T-helper 17 cell (primary cell): ENCODE measurements at places on chromosomes 3 and 15. TPM values are rescaled to one million over a fixed set of nuclear protein-coding genes. Genes with fewer than 3 reads are reported as not detected.
A peak's percentile ranks its signal among the peaks of the same experiment; 100 is the strongest.

Gene CACNA2D2
- 2.2 TPM for total RNA-seq

Gene ISLR2
- total RNA-seq: not detected

Gene ALG1L2
- total RNA-seq: 1.0 TPM

Gene RBPMS2
- 0.52 TPM for total RNA-seq

Gene ZNF639
- total RNA-seq: 68.9 TPM

Gene ZIC1
- not detected for total RNA-seq

Gene C15orf62
- 0.89 TPM for total RNA-seq

Gene MEX3B
- 0.87 TPM for total RNA-seq

Gene GPR62
- not detected for total RNA-seq

Gene TRIM42
- total RNA-seq: not detected

Gene SIDT1
- 53.8 TPM for total RNA-seq

Gene TMCO5A
- not detected for total RNA-seq

Gene SI
- not detected for total RNA-seq

Gene ZNF445
- 9.7 TPM for total RNA-seq

- peaks cover 8% of the 10 kb centered on the region for H3K36me3 ChIP-seq
- H3K27ac ChIP-seq: no peak overlapping the region
- DNase-seq: no peak
- H3K4me1 ChIP-seq: peaks cover 6% of the 10 kb centered on the region
- H3K27me3 ChIP-seq: no peaks in the 10 kb centered on the region
Observed at GRCh38 chr15:68154923-68155559, 50.1 kb downstream of the CALML4 start.

DNA sequence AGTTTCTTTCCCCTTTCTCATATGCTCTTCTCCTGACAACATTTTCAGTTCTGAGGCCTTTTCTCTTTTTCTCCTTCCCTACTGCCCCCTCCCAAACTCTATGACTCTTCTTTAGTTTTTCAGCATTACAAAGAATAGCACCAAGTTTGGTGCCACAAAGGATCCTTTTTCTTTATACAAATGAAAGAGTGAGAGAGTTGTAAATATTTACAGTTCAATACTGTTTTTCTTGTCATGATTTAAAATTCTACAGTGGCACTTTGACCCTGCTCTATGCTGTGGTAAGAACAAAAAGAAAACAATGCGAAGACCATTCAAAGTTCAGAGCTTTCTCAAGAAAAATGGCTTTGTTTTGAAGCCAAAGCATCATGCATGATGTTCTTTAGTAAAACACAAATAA, 667.9 kb upstream of the SGO1 start:
- H3K36me3 ChIP-seq: no peaks in the 10 kb centered on the region
- DNase-seq: no peak
- H3K4me1 ChIP-seq: no peaks in the 10 kb centered on the region

GRCh38 chr3:188948281-188948996, 223.3 kb upstream of the TPRG1 start:
- peaks cover 6% of the 10 kb centered on the region for H3K36me3 ChIP-seq
- H3K27me3 ChIP-seq: peaks cover 27% of the 10 kb centered on the region
- no peak overlapping the region for H3K27ac ChIP-seq
- no peak overlapping the region for H3K4me3 ChIP-seq
- peaks cover 9% of the 10 kb centered on the region for H3K4me1 ChIP-seq

DNA sequence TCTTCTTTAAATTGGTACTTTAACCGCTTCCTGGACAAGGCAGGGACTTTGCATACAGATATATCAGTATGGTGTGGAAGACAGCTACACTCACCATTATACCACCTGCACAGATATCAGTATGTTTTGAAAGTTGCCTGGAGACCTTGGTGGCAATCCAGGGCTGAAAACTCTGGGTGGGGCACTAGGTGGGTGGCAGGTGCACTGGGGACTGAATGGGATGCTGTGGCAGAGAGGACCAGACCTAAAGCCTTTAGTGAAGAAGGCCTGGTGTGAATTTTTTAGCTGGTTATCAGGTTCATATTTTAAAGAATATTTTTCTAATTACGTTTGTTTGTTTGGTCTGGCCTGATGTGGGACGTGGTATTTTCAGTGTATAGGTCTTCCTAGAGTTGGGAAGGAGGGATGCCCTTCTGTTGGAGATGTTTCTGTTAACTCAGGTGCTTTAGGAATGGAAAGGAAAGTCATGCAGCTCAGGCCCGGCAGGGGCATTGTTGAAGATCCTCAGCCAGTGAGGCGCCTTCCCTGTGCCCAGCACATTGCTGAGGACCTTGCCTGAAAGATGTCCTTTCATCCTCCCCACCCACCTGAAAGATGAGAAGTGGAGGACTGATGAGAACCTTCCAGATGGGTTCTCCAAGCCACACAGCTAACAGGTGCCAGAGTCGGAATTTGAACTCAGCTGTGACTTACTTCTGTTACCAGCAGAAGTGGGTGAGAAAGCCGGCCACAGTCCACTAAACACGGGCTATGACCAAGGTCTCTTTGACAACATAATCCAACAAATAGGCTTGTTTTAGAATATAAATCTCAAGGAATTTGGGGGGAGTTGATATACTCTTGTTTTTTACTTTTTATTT, 77.3 kb downstream of the APBA2 start:
- no peak overlapping the region for H3K27ac ChIP-seq
- DNase-seq: no peak
- no peaks in the 10 kb centered on the region for H3K36me3 ChIP-seq
- H3K4me1 ChIP-seq: peaks cover 21% of the 10 kb centered on the region

DNA sequence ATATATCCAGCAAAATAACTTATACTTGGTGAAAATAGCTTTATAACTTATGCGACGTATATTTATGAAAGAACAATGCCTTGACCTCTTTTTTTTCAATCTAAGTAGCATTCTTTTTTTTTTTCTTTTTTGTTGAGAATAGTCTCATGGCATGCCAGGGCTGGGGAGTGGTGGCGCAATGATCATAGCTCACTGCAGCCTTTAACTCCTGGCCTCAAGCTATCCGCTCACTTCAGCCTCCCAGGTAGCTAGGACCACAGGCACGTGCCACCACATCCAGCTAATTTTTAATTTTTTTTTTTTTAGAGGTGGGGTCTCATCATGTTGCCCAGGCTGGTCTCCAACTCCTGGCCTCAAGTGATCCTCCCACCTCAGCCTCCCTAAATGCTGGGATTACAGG, 43.5 kb downstream of the RAB8B start:
- H3K27ac ChIP-seq: peak overlapping the region; percentile 90
- no peak overlapping the region for H3K4me3 ChIP-seq
- peaks cover under 1% of the 10 kb centered on the region for H3K36me3 ChIP-seq
- H3K4me1 ChIP-seq: peaks cover 43% of the 10 kb centered on the region

DNA sequence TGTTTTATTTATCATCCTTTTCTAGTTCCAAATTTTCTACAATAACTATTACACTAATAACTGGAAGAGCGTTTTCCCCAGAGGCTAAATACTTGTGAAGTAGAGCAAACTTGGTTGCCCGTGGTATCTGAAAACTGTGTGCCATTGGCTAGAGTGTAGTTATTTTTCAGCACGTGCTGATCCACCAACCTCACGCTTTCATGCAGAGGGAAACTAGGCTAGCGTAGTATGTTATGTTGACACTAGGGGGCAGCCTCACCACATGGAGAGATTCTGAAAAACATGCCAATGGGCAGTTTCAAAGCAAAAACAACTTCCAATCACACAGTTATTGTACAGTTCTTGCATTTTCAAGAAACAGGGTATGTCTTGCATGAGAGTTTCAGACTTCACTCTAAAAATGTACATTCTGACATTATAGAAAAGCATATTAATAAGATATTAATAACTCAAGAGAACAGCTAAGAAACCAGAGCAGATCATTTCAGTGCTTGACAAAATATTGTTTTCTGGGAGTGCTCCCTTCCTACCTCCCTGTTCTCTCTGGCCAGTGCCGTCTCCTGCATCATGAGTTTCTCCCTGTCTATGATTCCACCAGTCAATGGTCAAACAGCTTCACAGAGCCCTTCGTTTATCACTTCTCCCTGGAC, 39.7 kb downstream of the SPATA12 start:
- H3K4me3 ChIP-seq: no peak overlapping the region
- H3K27me3 ChIP-seq: peaks cover 10% of the 10 kb centered on the region
- H3K4me1 ChIP-seq: peaks cover 5% of the 10 kb centered on the region

DNA sequence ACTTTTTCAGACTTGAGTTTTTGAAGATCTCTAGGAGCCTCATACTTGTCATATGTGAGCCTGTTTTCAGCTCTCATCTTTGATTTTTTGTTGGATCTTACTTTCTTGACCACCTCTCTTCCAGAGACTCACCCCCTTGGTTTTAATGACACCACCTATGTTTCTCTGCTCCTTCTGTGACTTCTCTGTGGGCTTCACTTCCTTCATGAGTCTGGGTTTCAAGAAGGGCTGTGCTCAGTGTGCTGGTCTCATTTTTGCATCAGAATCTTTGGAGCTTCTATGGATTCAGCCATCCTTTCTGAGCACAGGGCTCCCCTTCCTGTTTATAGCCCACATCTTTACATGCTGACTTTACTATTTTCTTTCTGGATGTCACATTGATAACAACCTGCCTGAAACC, 17.7 kb downstream of the PPM1L start:
- H3K4me1 ChIP-seq: peaks cover 7% of the 10 kb centered on the region
- no peak for DNase-seq
- H3K4me3 ChIP-seq: no peak overlapping the region
- no peaks in the 10 kb centered on the region for H3K36me3 ChIP-seq
- no peak overlapping the region for H3K27ac ChIP-seq
- H3K27me3 ChIP-seq: peaks cover 4% of the 10 kb centered on the region

DNA sequence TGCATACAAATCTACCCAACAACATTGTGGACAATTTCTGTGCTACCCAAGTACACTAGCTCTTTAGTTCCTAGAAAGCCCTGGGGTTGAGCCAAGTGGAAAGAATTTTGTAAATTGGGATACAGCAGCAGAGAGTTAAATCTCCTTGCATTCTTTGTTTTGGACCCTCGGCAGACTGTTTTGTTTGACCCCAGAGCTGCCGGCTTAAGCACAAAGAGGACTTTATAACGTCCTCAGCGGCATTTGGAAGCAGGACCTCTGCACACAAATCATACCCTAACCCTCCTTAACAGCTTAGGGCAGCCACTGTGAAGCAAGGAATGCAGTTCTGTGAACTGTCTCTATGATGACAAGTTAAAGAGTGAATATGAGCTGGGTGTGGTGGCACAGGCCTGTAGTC, 415.3 kb downstream of the CNTN4 start:
- no peak overlapping the region for H3K27ac ChIP-seq
- peaks cover 25% of the 10 kb centered on the region for H3K27me3 ChIP-seq
- no peaks in the 10 kb centered on the region for H3K36me3 ChIP-seq
- DNase-seq: no peak
- H3K4me3 ChIP-seq: no peak overlapping the region

GRCh38 chr3:142574665-142575064, 3.9 kb downstream of the ATR start:
- no peaks in the 10 kb centered on the region for H3K27me3 ChIP-seq
- peak overlapping the region; percentile 60 for H3K27ac ChIP-seq
- H3K4me3 ChIP-seq: no peak overlapping the region
- DNase-seq: no peak
- peaks cover 39% of the 10 kb centered on the region for H3K4me1 ChIP-seq

- no peak overlapping the region for H3K27ac ChIP-seq
- H3K36me3 ChIP-seq: no peaks in the 10 kb centered on the region
- H3K4me3 ChIP-seq: no peak overlapping the region
- DNase-seq: no peak
- no peaks in the 10 kb centered on the region for H3K27me3 ChIP-seq
Observed at GRCh38 chr15:33198541-33198940, 4.0 kb upstream of the FMN1 start.

DNA sequence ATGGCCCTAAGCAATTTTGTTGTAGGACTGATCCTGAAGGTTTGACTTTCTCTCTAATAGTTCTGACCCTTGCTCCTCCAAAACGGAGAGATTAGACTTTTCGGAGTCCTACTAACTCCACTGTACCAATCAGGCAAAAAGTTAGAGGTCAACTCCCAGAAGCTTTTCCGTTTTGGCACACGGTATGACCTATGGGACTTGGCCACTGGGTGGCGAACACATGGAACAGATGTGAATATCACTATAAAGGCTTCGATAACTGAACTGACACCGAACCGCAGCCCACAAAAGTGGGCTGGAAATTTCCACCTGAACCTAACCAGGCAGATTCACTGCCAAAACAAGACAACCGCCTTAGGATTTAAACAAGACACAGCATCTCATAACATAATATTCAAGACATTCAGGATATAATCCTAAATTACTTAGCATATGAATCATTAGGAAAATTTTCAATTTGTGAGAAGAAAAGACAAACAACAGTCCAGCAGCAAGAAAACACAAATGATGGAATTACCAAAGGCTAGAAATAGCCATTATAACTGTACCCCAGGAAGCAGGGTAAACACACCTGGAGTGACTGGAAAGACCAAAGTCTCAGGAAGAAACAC, 12.2 kb upstream of the TM2D3 start:
- DNase-seq: no peak
- H3K27me3 ChIP-seq: no peaks in the 10 kb centered on the region
- H3K4me1 ChIP-seq: peaks cover 14% of the 10 kb centered on the region
- no peak overlapping the region for H3K4me3 ChIP-seq
- H3K27ac ChIP-seq: peak overlapping the region; percentile 8

GRCh38 chr15:100891307-100892012, 11.8 kb downstream of the ALDH1A3 start:
- no peak overlapping the region for H3K27ac ChIP-seq
- no peak overlapping the region for H3K4me3 ChIP-seq

DNA sequence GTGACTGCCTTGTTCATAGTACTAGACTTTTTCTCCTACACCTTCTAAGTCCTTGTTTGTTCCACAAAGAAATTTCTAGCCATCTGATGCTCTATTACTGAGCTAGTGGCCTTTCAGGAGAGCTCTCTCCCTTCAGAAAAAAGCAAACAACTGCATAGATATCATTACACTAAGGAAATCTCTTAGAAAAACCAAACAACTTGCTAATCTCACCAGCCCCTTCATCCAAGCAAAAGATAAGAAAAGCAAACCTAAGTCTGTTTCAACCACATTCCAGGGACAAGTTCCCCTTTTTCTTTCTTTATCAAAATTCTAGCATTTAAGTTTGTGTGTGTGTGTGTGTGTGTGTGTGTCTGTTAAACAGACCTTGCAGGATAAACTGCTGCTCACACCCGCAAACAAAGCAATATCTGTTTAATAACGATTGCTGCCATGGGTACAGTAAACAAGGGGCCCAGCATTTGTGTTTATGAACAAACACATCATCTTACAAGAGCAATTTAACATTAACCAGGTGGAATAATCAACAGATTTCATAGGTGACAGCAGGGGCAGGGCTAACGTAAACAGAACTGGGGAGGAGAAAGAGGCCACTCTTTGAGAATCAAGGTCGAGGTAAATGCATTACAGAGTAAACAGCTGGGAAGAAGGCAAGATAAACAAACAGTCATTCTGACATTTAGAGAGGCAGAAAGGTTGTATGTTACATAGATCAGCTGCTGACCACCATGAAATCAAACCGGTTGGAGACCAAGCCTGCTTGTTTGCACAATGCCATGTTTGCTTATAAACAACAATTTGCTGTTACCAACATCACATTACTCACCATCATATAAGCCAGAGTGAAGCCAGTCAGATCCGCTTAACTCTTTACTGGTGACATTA, 375.1 kb downstream of the FOXP1 start:
- no peaks in the 10 kb centered on the region for H3K36me3 ChIP-seq
- no peak for DNase-seq
- H3K27ac ChIP-seq: peak overlapping the region; percentile 56
- no peaks in the 10 kb centered on the region for H3K27me3 ChIP-seq

GRCh38 chr3:86867982-86868381, 123.0 kb downstream of the VGLL3 start:
- no peak overlapping the region for H3K27ac ChIP-seq
- H3K36me3 ChIP-seq: no peaks in the 10 kb centered on the region
- no peak overlapping the region for H3K4me3 ChIP-seq
- H3K27me3 ChIP-seq: no peaks in the 10 kb centered on the region
- no peaks in the 10 kb centered on the region for H3K4me1 ChIP-seq
